ENCODE measurements at places on chromosomes 6 and 20. TPM values are rescaled to one million over a fixed set of nuclear protein-coding genes. Genes with fewer than 3 reads are reported as not detected.

Gene BLTP3A
- 19.9 TPM for total RNA-seq

DNA sequence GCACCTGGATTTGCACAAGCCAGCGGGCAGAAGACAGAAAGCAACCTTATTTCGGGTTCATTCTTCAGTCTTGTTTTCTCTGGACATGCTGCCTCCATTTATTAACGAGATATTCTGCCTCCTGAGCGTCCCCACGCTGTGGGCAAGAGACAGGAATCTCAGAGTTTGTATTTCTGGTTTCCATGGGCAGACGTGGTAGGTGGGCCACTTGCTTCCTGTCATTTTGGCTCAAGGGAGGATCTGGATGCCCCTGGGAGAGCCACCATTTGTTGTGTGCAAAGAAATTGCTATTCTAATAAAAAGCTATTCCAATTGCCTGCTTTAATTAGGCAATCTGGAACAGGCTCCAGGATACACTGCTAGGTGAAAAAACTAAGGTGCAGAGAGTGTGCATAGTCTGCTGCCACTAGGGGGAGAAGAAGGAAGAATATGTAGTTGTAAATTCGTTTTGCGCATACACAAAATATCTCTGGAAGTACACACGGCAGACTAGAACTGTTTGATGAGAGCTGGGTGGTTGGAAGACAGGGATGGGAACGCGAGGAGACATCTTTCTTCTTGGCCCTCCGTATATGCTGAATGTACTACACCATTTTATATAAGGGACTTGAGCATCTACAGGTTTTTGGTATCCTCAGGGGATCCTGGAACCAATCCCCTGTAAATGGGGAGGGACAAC lies 30.1 kb upstream of the SLC16A10 start:
- H3K36me3 ChIP-seq = no peaks in the 10 kb centered on the region
- no peak overlapping the region for H3K4me3 ChIP-seq
- no peak for DNase-seq
- peaks cover 7% of the 10 kb centered on the region for H3K27me3 ChIP-seq

Gene MUC21
- total RNA-seq = not detected

GRCh38 chr20:20267685-20268370 lies 100.1 kb upstream of the INSM1 start:
- peaks cover 17% of the 10 kb centered on the region for H3K4me1 ChIP-seq
- H3K27me3 ChIP-seq = no peaks in the 10 kb centered on the region
- no peak overlapping the region for H3K27ac ChIP-seq
- H3K4me3 ChIP-seq = no peak overlapping the region
- no peaks in the 10 kb centered on the region for H3K36me3 ChIP-seq

GRCh38 chr6:168664956-168665355 lies 224.0 kb downstream of the SMOC2 start:
- H3K4me1 ChIP-seq = peaks cover 24% of the 10 kb centered on the region
- H3K36me3 ChIP-seq = peaks cover 1% of the 10 kb centered on the region
- no peak overlapping the region for H3K4me3 ChIP-seq

Gene CST4
- total RNA-seq = not detected

DNA sequence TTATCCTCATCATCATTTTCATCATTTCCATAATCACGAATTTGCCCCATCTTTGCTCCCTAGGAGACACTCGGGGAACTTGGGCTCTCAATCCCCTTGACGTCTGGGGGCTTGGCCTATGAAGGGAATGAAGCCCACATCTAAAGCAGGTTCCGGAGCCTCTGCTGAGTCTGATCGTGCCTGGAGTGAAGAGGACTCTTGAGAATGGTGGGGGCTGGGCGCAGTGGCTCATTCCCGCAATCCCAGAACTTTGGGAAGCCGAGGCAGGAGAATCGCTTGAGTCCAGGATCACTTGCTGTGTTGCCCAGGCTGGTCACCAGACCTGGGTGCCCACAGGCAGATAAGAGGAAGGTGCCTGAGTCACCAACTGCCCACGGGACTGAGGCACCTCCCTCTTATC lies 114.5 kb downstream of the SYCP2 start:
- H3K4me3 ChIP-seq = no peak overlapping the region
- no peak for DNase-seq
- no peaks in the 10 kb centered on the region for H3K36me3 ChIP-seq

GRCh38 chr6:5390177-5390576 lies 128.9 kb downstream of the FARS2 start:
- no peak for DNase-seq
- no peaks in the 10 kb centered on the region for H3K27me3 ChIP-seq
- H3K36me3 ChIP-seq = no peaks in the 10 kb centered on the region
- no peaks in the 10 kb centered on the region for H3K4me1 ChIP-seq
- no peak overlapping the region for H3K27ac ChIP-seq

- peak overlapping the region; percentile 98 for H3K4me3 ChIP-seq
- peaks cover 59% of the 10 kb centered on the region for H3K4me1 ChIP-seq
- H3K27me3 ChIP-seq = peaks cover 2% of the 10 kb centered on the region
- peaks cover 25% of the 10 kb centered on the region for H3K36me3 ChIP-seq
These were observed 1.1 kb downstream of the TCP1 start for GRCh38 chr6:159788276-159788675.

- H3K27me3 ChIP-seq = peaks cover 72% of the 10 kb centered on the region
- peaks cover 5% of the 10 kb centered on the region for H3K4me1 ChIP-seq
- peak; percentile 16 for DNase-seq
- H3K27ac ChIP-seq = no peak overlapping the region
These were observed 512.7 kb upstream of the ZNF337 start for GRCh38 chr20:26209171-26209941.

- H3K27ac ChIP-seq = no peak overlapping the region
- H3K4me3 ChIP-seq = no peak overlapping the region
- peaks cover 10% of the 10 kb centered on the region for H3K36me3 ChIP-seq
These were observed 15.3 kb downstream of the ECHDC1 start for GRCh38 chr6:127328043-127328609.

DNA sequence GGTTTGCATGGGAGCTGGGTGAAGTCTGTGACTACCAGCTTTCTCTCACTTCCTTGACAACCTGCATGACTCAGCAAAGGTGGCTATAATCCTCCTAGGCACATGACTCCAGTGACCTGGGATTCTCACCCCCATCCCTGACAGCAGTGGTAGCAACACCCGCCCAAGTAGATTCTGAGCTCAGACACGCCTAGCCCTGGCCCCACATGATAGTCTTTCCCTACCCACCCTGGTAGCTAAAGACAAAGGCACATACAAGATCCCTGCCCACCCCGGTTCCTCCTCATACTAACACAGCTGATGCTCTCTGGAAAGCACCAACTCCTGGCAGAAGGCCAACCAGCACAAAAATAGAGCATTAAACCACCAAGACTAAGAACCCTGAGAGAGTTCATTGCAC lies 25.9 kb upstream of the CRISP1 start:
- H3K27me3 ChIP-seq = no peaks in the 10 kb centered on the region
- H3K4me1 ChIP-seq = peaks cover 12% of the 10 kb centered on the region
- H3K4me3 ChIP-seq = no peak overlapping the region
- peak overlapping the region; percentile 9 for H3K27ac ChIP-seq
- DNase-seq = no peak
- H3K36me3 ChIP-seq = peaks cover 4% of the 10 kb centered on the region

- DNase-seq = no peak
- H3K36me3 ChIP-seq = no peaks in the 10 kb centered on the region
- no peaks in the 10 kb centered on the region for H3K27me3 ChIP-seq
These were observed 593.0 kb upstream of the CITED2 start for GRCh38 chr6:139967497-139967896.

- no peaks in the 10 kb centered on the region for H3K36me3 ChIP-seq
- no peaks in the 10 kb centered on the region for H3K4me1 ChIP-seq
- H3K27me3 ChIP-seq = peaks cover 12% of the 10 kb centered on the region
- DNase-seq = no peak
These were observed 95.1 kb downstream of the FAM50B start for GRCh38 chr6:3944246-3944645.

- H3K27me3 ChIP-seq = no peaks in the 10 kb centered on the region
- no peak for DNase-seq
- H3K36me3 ChIP-seq = peaks cover 6% of the 10 kb centered on the region
These were observed 10.4 kb downstream of the MRPL14 start for GRCh38 chr6:44116641-44117382.

DNA sequence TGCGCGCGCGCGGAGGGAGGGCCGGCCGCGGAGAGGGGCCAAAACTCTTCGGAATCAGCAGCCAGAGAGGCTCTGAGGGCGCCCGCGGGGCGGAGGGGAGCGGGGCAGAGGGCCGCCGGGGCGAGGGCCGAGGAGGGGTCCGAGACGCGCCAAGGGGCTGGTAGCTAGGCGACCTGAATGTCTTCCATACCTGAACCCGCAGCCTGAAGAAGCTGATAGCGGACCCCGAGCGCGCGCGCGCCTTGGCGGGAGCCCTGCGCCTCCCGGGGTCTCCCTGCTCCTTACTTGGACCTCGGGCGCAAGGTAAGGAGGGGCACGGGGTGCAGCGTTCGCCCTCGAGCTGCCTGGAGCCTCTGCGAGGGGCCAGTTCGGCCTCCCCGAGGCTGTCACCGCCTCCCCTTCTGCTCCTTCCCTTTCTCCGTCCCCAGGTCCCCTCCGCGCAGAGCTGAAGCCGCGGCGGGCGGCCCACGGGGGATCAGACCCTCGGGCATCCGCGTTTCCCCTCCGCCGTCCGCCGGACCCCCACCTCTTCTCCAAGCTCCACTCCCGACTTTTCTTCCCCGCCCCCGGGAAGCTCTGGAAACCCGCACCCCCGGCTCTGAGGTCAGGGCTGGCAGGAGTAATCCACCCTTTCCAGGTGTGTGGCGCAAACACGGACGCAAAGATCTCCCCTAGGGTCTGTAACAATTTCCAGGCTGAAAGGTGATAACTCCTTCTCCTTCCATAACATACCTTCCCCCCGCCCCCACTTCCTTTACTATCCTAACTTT lies 13.1 kb upstream of the DEK start:
- H3K36me3 ChIP-seq = no peaks in the 10 kb centered on the region
- H3K27me3 ChIP-seq = peaks cover 63% of the 10 kb centered on the region
- H3K27ac ChIP-seq = no peak overlapping the region
- DNase-seq = peak; percentile 8

DNA sequence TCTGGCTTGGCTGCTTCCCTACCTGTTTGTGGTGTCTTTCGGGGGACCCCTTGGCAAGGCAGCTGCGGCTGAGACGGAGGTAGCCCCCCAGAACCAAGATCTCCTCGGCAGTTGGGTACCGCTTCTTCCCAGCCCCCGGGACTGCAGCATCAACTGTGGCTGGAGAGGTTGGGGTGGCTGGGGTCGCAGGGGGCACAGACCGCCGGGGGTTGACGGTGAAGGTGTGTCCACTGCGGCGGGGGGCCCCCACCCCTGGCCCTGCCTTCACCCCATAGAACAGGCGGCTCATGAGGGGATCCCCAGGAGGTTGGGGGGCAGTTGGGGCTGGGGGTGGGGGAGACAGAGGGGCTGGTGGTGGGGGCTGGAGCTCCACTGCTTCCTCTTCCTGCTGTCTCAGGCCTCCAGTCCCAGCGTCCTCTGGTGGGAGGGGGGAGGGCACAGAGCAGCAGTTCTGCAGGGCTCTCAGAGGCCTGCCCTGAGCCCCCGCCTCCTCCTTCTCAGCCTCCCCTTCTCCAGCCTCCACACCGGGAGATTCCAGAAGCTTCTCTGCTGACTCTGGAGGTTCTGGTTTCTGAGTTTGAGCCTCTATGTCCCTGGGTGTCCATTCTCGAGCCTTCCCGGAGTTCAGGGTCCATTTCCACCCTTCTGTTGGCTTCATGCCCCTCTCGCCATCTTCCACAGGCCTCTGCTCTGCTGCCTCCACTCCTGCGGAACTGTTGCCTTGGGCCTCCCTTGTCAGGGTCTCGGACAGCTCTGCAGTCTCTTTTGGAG lies 1.9 kb downstream of the PPP1R18 start:
- DNase-seq = no peak
- peak overlapping the region; percentile 76 for H3K27ac ChIP-seq
- peak overlapping the region; percentile 96 for H3K4me3 ChIP-seq

DNA sequence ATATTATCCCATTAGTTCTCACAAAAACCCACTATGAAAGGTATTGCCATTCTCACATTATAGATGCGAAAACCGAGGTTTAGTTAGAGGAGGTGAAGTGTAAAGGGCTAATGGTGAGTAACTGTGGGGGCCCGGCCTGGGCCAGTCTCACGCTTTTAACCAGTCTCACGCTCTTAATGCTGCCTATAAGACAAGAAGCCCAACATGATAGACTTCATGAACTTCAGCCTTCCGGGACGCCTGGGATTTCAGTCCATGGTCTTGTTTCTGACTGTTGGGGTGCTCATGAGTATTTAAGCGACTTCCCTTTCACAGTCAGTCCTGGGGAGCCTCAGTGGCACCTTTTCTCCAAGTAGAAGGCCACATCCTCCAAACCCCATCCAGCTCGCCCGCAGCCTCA lies 31.7 kb downstream of the AGPAT4 start:
- H3K36me3 ChIP-seq = peaks cover 8% of the 10 kb centered on the region
- H3K27ac ChIP-seq = no peak overlapping the region
- no peak overlapping the region for H3K4me3 ChIP-seq
- peaks cover 33% of the 10 kb centered on the region for H3K4me1 ChIP-seq

GRCh38 chr6:159105716-159106115 lies 60.9 kb upstream of the TAGAP start:
- H3K27ac ChIP-seq = no peak overlapping the region
- H3K27me3 ChIP-seq = peaks cover 3% of the 10 kb centered on the region
- H3K4me3 ChIP-seq = no peak overlapping the region
- H3K36me3 ChIP-seq = no peaks in the 10 kb centered on the region
- DNase-seq = no peak
- peaks cover 4% of the 10 kb centered on the region for H3K4me1 ChIP-seq

GRCh38 chr6:24827162-24827561 lies 28.4 kb upstream of the ARMH2 start:
- H3K36me3 ChIP-seq = no peaks in the 10 kb centered on the region
- DNase-seq = no peak
- H3K27me3 ChIP-seq = no peaks in the 10 kb centered on the region
- no peak overlapping the region for H3K4me3 ChIP-seq

GRCh38 chr6:156657296-156657695 lies 119.9 kb upstream of the ARID1B start:
- no peak overlapping the region for H3K4me3 ChIP-seq
- H3K36me3 ChIP-seq = no peaks in the 10 kb centered on the region
- no peak overlapping the region for H3K27ac ChIP-seq
- H3K27me3 ChIP-seq = no peaks in the 10 kb centered on the region

Gene LAMP5
- total RNA-seq = 0.98 TPM

Gene TUBB1
- total RNA-seq = not detected

Gene CDH4
- 7.8 TPM for total RNA-seq

Gene C6orf163
- total RNA-seq = 4.5 TPM

GRCh38 chr6:48834706-48835105 lies 628.3 kb downstream of the MMUT start:
- H3K4me1 ChIP-seq = no peaks in the 10 kb centered on the region
- H3K27ac ChIP-seq = no peak overlapping the region
- H3K36me3 ChIP-seq = no peaks in the 10 kb centered on the region

Gene MOXD1
- 83.6 TPM for total RNA-seq
